ENCODE measurements at places on chromosomes 11 and 22. TPM values are rescaled to one million over a fixed set of nuclear protein-coding genes. Genes with fewer than 3 reads are reported as not detected.

- no peak for DNase-seq
Measured at GRCh38 chr22:35460688-35461087, 60.7 kb downstream of the MCM5 start.

DNA sequence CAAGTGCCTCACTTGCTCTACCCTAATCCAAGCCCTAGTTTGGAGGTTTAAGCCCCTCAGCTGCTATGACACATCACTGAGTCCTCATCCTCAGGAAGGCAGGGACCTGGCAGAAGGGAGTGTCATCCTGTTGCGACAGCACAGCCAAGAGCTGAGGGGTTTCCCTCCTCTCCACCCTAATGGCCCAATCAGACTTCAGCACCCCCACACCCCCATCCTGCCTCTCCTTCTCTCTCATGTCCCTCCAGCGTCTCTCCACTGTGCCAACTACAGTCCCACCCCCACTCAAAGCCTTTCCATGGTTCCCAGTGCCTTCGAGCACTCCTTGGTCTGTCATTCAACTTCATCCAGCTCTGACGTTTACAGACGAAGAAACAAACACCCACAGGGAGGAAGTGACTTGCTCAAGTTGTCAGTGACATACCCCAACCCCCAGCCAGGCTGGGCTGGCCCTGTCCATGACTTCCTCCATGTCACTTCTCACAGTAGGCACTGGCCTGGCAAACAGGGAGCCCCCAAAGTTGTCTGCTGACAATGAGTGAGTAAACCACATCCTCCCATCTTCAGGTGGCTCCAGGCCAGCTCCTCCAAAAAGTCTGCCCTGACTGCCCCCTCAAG lies 15.6 kb downstream of the ARAP1 start:
- DNase-seq: no peak

OR5M11 gene
- not detected for total RNA-seq

DNA sequence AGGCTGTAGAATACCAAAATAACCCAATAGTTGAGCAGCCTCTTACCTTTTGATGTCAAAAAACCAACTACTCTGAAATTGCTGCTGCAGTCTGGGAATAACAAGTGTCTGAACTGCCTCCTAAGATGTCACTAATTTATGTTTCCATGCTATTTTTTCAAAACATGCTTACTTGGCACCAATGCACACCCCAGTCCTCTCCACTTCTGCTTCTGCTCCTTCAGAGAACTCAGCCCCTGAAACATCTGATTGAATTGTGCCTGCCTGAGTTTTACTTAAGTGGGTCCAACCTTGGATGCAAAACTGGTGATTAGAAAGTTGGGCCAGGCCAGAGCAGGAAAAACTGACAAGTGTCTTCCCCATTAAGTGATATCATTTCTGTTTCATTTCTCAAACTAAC lies 24.6 kb upstream of the TMEM218 start:
- DNase-seq: no peak

GRCh38 chr22:40190501-40190900 lies 12.8 kb downstream of the TNRC6B start:
- no peak for DNase-seq

UPK3A gene
- total RNA-seq: not detected
